Tibial nerve (tissue), 4 donors: ENCODE measurements at places on chromosomes 12 and 14.

DNA sequence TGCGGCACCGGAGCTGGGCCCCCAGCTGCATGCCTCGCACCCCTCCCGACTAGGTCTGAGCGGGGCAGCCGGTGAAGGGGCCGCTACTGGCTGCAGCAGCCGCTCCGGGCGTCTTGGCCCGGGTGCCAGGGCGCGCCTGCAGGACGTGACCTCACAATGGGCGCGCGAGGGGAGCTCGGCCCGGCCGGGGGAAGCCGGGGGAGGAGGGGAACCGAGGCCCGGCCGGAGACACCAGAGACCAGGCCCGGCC, 353 bp downstream of the BAG5 start:
- no peak for DNase-seq

DNA sequence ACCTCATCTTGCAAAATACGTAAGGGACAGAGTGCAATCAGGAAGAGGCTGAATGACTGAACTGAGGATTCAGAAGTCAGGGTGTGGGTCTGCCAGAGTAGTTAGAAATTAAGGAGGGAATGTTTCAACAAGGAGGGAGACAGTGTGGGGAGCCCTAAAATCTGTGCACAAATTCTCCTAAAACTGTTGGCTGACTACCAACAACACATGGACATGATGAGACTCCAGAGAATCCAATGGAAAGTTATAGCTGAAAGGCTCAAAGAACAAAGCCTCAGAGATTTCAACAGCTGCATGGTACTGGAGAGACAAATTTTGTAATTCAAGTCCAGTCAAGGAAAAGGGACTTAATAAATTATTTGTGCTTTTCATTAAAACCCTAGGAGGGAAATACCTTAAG, 36.1 kb upstream of the NEDD1 start:
- DNase-seq = no peak

- DNase-seq = no peak
These were observed 14.7 kb downstream of the DLST start for GRCh38 chr14:74896400-74896799.

DNA sequence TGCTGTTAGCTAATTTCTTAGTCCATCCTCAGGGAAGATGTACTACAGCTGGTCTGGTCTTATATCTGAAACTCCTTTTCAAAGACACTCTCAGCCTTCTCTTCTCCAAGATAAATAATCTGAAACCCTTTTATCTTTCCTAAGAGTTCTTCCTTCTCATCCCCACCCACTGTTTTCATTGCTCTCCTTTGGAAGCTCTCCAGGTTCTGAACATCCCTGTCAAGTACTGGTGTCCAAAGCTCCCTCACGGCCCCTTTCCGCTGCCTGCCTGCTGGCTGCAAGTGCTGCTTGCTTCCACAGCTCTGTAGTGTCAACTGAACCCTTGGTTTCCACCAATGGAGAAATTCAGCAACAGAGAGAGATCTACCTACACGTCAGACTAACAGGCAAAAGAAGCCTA, 6.6 kb upstream of the SLC6A13 start:
- DNase-seq = peak; percentile 18

GRCh38 chr12:94405413-94406116, 54.1 kb downstream of the CEP83 start:
- no peak for DNase-seq

- peak; percentile 38 for DNase-seq
These were observed 881 bp downstream of the PYGL start for GRCh38 chr14:50943261-50943942.

GRCh38 chr12:78002878-78003277, 172.2 kb downstream of the NAV3 start:
- no peak for DNase-seq

- DNase-seq = peak; percentile 89
These were observed 158.0 kb downstream of the EGLN3 start for GRCh38 chr14:33792720-33793368.

GRCh38 chr14:55070981-55071411, 19.5 kb downstream of the MAPK1IP1L start:
- DNase-seq = no peak

GRCh38 chr14:73324533-73324932, 87.2 kb downstream of the PAPLN start:
- DNase-seq = no peak

DNA sequence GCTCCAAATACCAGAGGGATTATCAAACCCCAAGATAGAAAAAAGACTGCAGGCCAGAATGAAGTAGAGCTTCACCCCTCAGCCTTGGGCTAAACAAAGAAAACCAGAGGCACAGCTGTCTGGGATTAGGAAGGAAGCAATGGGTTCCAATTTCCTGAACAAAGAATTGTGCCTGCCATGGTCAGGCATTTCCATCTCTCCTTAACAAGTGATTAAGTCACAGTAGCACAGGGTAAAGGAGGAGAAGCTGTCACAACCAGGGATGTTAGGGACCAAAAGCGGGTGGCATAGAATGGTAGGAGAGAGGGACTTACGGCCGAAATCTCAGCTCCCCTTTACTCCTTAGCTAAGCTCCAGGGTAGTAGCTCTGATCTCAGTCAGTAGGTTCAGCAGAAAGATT, 33.9 kb downstream of the SPTLC2 start:
- no peak for DNase-seq

- peak; percentile 4 for DNase-seq
These were observed 365.5 kb downstream of the TMEM121 start for GRCh38 chr14:105891631-105892452.

- no peak for DNase-seq
These were observed 80.3 kb downstream of the ESRRB start for GRCh38 chr14:76456200-76456599.

- DNase-seq = peak; percentile 60
These were observed 123.3 kb downstream of the SSPN start for GRCh38 chr12:26318661-26319068.

DNA sequence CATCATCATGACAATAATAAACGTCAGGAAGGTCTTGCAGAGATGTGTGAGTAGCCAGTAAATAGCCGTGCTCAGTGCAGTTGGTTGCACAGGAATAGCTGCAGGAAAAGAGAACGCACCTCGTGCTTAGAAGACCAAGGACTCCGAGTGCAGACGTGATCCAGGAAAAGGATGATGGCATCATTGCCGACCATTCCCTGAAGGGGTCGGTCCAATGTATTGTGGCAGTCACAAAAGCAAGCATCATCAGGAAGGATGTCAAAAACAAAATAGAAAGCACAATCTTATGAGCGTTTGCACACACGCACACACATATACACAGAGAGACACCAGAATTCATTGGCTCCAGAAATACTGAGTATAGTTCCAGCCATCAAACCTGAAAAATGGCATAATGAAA, 12.8 kb downstream of the DUSP6 start:
- DNase-seq = no peak

DNA sequence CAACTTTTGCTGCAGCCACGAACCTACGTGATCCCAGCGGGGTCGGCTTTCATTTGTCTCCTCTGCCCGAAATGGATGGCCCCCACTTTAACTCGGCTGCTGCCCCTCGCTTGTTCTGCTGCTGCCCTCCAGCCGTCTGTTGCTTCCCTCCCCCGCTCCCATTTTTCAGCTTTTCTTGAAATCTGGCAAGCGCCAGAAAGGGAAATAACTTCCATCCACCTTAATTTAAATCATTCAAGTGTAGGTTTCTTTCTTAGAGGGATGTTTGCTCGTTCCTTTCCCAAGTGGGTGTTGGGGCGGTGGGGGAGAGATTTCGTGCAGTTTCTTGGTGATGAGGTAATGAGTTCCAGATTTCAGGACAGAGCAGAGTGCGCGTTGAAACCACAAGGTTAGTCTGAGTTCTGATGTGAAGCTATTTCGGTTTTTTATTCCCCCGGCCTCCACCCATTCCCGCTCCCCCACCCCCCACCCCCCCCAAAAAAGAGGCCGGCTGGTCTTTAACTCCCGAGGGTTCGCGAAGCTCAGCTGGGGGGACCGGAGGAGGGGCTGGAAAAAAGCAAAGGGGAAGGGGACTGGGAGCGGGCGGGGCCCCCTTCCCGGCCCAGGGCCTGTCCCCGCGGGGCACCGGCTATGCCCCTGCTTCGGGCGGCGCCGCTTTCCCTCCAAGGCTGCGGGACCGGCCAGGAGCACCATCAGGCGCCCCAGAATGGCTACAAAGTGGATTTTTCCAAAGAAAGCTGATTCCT, 2.2 kb upstream of the ZFP36L1 start:
- DNase-seq = peak; percentile 72

GRCh38 chr14:88791629-88792472, 902 bp downstream of the EML5 start:
- DNase-seq = no peak

DNA sequence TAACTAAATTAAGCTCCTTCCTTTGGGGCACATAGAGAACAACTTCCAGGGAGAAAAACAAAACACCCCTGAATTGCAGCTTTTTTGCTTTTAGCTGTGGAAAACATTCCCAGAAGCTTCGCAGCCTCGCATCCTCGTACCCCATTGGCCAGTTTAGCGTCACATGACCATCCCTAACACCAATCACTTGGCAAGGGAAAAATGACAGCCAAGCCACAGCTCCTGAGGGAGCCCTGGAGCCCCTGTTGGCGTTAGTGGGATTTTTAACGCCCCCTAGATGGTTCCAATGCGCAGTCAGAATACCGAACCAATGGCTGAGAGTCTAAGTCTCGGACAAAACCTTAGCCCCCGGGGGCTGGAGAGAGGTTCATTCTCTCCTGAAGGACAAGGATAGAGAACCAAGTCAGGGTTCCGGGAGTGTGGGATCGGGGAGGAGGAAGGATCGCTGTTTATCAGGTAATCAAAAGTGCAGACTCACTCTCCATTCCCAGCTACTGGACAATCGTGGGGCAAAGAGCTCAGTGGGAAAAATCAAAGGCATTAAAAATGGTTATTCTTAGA, 135.6 kb upstream of the HIF1A start:
- no peak for DNase-seq

DNA sequence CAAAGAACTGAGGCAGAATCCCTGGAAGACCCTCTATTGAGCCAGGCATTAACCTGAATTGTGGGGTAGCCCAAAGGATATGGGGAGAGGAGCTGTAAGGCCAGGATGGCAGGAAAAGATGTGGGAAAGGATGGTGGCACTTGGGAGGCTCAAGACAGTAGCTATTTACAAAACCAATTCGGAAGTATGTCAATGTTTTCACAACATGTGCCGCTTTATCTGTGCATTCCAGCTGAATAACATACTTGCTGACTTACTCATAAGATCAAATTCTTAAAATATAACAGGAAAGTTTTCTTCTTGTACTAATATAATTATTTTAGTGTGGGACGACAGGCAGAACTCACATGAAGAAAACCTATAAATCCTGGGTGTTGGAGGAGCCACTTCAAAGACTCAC, 10.6 kb downstream of the BBS10 start:
- no peak for DNase-seq

- DNase-seq = no peak
These were observed 451.3 kb downstream of the SNAPC1 start for GRCh38 chr14:62213516-62213915.

GRCh38 chr14:33675415-33676130, 275.3 kb downstream of the EGLN3 start:
- no peak for DNase-seq

- DNase-seq = peak; percentile 19
These were observed at the start of gene MEG3 for GRCh38 chr14:100825713-100826331. MEG3 (plus strand) TSS chr14:100826118.

- peak; percentile 26 for DNase-seq
These were observed 1.6 kb downstream of the CMKLR1 start for GRCh38 chr12:108337235-108338223.

DNA sequence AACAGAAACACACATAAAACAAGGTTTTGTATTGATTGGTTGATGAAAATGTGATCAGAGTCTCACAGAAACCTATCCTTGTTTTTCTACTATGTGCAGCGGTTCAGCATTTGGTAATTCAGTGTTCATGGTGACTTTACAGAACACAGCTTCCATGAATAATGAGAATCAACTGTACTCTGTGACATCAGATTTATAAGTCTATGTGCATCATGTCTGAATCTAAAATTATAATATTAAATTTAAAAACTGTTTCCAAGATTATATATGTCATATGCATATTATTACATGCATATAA, 104.3 kb downstream of the SLC16A7 start:
- DNase-seq = no peak

GRCh38 chr12:76704693-76705092, 59.2 kb upstream of the ZDHHC17 start:
- no peak for DNase-seq

GRCh38 chr12:843609-844008, 91.2 kb downstream of the WNK1 start:
- no peak for DNase-seq

GRCh38 chr14:20294636-20295035, 11.1 kb downstream of the TTC5 start:
- no peak for DNase-seq

DNA sequence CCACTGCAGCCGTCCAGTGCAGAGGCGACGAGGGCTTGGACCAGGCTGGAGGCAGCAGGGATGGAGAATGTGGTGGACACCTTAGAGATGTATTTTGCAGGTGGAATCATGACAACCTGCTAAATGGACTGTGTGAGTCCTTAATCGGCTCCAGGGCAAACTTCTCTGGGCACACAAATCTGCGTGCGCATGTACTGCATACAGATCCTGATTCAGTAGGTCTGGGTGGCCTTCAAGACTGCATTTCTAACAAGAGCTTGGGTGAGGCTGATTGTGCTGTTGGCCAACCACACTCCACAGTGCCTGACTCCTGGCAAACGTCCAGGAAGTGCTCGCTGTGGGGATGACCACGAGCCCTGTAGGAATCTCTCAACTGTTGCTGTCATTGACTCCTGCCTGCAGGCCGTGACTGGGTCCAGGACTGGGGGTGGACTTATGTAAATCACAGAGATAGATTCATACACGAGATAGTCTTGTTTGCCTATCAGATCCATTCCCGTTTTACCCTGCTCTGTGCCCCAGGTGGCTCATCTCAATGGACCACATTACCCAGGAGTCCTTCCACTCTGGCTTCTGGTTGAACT, 27.2 kb downstream of the JDP2 start:
- peak; percentile 65 for DNase-seq

DNA sequence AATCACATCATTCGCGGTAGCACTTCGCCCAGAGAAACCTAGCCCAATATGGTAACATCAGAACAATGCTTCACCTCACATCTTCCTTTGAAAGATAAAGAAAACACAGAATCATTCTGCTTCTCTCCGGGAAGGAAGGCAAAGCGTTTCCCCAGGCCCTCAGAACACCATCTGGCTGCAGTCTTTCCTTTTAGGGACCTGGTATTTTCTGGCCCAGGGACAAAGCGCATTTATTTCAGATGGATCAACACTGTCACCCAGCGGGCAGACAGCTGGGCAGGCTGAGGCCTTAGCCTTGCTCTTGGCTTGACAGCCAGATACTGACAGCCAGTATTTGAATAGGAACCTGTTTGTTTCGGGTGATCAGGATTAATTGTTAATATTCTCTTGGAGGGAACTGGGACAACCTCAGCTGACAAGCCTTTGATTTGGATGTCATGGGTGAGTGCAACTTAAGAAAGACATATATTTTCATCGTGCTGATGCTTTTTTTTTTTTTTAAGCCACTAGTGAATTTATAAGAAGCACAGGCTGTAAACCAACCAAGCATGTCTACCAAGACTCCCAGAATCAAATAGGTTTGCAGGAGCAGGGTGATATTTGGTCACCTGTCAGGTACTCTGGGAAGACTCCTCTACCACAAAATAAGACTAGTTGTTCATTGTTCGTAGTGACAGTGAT, 118.9 kb downstream of the VEZT start:
- DNase-seq = peak; percentile 70

GRCh38 chr14:91238661-91239060, 5.8 kb downstream of the GPR68 start:
- DNase-seq = no peak
